ENCODE measurements at places on chromosomes 2 and 18.

GRCh38 chr2:11722292-11723060 lies 24.0 kb upstream of the LPIN1 start:
- no peak for DNase-seq

DNA sequence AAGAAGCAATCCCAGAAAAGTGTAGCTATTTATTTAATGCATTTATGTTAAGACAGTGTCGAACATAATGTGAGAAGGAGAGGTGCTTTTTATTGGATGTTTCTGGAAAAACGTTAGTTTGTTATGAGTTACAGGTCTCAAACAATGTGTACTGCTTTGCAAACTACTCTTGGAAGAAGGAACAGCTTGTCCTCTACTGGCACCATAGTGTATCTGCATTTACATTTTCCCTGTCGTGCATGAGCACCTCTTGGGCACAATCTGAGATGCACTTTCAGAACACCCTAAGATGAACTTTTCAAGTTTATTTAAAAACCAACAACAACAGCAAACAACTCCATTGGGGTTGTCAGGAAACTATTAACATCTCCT lies 22.8 kb downstream of the CCNYL1 start:
- DNase-seq, result no peak

DNA sequence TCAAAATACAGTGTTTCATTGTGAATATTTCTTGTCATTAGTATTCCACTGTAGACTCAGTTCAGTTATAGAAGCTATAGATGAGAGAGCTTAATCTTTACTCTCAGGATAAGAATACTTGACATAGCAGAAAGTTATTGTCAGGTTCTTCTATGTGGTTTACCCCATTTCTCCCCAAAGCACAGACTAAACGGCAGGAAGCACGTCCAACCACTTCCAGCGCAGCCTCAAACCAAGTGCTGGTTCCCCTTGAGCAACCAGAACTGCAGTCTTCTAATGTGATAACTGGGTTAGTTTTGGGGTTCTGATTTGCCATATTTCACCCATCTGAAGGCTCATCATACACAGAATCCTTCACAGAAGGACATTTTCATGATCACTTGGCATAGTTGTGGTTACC lies 324.7 kb downstream of the SLC8A1 start:
- DNase-seq, result no peak

DNA sequence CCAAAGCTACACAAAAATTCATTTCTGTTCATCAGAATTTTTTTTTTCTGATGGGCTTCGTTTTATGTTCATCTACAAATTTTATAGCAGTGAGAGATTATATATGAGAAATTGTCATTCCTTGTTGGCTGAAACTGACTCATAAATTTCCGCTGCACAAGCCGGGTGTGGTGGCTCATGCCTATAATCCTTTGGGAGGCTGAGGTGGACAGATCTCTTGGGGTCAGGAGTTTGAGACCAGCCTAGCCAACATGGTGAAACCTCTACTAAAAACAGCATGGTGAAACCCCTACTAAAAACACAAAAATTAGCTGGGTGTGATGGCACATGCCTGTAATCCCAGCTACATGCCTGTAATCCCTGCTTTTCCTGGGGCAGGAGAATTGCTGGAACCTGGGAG lies 72.0 kb downstream of the PLEKHM3 start:
- no peak for DNase-seq

GRCh38 chr2:36516136-36516870 lies 81.7 kb downstream of the FEZ2 start:
- DNase-seq, result no peak

DNA sequence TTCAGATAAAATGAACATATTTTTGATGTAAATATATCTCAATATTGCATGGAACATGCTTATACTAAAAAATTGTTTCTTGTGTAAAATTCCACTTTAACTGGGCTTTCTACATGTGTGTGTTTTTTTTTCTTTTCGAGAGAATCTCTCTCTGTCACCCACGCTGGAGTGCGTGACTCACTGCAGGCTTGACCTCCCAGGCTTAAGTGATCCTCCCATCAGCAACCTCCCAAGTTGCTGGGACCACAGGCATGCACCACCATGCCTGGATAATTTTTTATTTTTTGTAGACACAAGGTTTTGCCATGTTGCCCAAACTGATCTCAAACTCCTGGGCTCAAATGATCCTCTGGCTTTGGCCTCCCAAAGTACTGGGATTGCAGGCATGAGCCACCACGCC lies 254.6 kb downstream of the LOXHD1 start:
- no peak for DNase-seq

All from glutamatergic neuron (in vitro differentiated cells).